ENCODE measurements at places on chromosomes 7 and 10. TPM values are rescaled to one million over a fixed set of nuclear protein-coding genes. Genes with fewer than 3 reads are reported as not detected.

Gene ZSCAN21
- total RNA-seq = 17.7 TPM

Gene SAP25
- 0.83 TPM for total RNA-seq

Gene CAMK1D
- 15.4 TPM for total RNA-seq

DNA sequence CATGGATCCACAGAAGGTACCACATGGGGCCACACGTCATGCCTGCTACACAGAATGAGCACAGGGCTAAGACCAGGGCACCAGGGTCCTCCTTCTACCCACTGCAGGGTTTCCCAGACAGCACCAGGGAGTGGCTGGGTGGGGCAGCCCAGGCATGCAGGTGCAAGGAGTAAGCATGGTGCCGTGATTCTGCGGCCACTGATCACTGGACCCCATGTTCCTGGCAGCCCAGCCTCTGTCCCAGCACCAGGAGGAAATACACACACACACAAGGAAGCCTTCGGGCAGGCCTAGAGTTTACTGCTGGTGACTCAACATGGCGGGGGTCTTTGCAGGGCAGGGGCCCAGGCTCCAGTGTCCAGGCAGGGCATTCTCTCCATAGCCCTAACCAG lies 13.9 kb downstream of the ATP6V1F start:
- no peaks in the 10 kb centered on the region for H3K36me3 ChIP-seq
- no peak overlapping the region for H3K27ac ChIP-seq
- DNase-seq = no peak
- no peaks in the 10 kb centered on the region for H3K27me3 ChIP-seq

- no peaks in the 10 kb centered on the region for H3K36me3 ChIP-seq
- no peak overlapping the region for H3K4me3 ChIP-seq
- H3K4me1 ChIP-seq = no peaks in the 10 kb centered on the region
- H3K27ac ChIP-seq = no peak overlapping the region
- H3K27me3 ChIP-seq = no peaks in the 10 kb centered on the region
Measured at GRCh38 chr7:94011714-94012353, 7.7 kb upstream of the BET1 start.

- H3K36me3 ChIP-seq = no peaks in the 10 kb centered on the region
- no peaks in the 10 kb centered on the region for H3K27me3 ChIP-seq
Measured at GRCh38 chr10:9451211-9451773, 1396.8 kb downstream of the GATA3 start.

DNA sequence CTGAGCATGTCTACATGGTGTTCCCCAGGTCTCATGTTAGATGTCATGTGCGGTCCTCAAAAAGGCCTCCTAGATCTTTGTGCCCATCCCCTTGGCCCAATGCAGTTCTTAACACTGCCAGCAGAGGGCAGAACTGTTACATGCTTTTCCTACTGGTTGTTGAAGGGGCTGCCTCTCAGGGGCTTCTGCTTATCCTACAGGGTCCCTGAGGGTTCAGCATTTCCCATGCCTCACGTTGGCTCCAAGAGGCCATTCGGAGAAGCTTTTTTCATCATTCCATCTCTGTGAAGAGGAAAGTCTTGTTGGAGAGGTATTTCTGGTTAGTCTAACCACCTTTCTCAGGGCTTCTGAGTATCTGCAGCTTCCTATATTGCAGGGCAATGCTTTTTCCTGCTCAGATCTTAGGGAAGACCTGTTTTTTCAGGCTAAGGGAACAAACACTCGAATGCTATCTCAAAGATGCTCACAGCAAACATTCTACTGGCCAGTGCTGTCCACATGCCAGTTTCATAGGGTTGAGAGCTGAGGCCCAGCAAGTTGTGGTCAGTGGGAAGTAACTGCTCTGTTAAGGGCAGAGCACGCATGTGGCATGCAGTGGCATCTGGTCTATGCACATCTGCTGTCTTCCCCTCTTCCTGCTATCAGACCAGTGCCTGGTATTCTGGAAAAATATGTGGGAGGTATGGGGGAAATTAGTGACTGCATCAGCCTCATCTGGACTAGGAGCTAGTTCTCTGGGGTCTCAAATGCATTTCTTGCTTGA lies 31.5 kb downstream of the MBL2 start:
- no peak overlapping the region for H3K4me3 ChIP-seq
- peak; percentile 90 for DNase-seq
- no peaks in the 10 kb centered on the region for H3K27me3 ChIP-seq
- H3K36me3 ChIP-seq = no peaks in the 10 kb centered on the region
- no peak overlapping the region for H3K27ac ChIP-seq
- H3K4me1 ChIP-seq = no peaks in the 10 kb centered on the region

GRCh38 chr7:30869794-30870611 lies 41.6 kb upstream of the AQP1 start:
- no peak for DNase-seq
- no peaks in the 10 kb centered on the region for H3K27me3 ChIP-seq
- no peak overlapping the region for H3K4me3 ChIP-seq
- peaks cover 52% of the 10 kb centered on the region for H3K4me1 ChIP-seq

DNA sequence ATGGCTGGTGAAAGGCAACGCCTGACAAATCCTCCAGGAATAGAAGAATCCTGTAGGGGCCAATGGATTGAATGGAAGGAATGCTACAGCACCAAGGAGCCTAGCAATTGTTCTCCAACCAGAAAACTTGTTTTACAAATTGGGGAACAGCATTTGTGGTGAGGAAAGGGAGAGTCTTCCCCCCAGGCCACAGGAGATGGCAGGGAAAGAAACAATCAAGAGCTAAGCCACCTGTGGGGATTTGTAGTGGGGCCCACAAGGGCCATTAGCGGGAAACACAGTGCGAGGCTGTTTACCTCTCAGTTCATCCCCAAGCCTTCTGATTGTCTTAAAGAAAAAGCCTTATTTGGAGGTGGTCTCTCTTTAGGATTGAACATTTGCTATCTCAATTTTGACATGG lies 48.5 kb upstream of the KCNMA1 start:
- H3K27ac ChIP-seq = no peak overlapping the region
- no peaks in the 10 kb centered on the region for H3K4me1 ChIP-seq
- no peak overlapping the region for H3K4me3 ChIP-seq
- H3K36me3 ChIP-seq = no peaks in the 10 kb centered on the region
- no peaks in the 10 kb centered on the region for H3K27me3 ChIP-seq

DNA sequence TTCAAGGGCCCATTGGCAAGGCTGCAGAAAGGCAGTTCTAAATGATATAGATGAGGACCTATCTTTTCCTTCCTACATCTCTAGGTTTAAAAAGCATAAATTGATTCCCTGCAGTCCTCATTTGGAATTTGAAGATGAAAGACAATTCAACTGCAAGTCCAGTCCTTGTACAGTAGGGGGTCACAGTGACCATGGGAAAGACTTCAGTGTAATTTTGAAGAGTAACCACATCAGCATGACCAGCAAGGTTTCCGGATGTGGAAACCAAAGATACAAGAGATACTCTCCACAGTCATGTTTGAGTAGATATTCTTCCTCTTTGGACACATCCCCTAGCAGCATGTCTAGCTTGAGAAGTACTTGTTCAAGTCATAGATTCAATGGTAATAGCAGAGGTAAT lies 539.3 kb upstream of the TEX47 start:
- DNase-seq = no peak
- H3K4me3 ChIP-seq = no peak overlapping the region
- H3K27ac ChIP-seq = no peak overlapping the region
- no peaks in the 10 kb centered on the region for H3K4me1 ChIP-seq

DNA sequence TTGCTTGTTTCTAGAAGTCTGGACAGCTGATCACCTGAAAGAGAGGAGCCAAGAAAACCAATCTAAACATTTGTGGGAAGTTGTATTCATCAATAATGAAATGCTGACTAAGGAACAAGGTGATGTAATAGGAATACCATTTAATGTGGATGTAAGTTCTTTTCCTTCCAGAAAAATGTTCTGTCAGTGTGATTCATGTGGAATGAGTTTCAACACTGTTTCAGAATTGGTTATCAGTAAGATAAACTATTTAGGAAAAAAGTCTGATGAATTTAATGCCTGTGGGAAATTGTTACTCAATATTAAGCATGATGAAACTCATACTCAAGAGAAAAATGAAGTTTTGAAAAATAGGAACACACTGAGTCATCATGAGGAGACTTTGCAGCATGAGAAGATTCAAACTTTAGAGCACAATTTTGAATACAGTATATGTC lies 39.8 kb upstream of the ZNF37A start:
- H3K27me3 ChIP-seq = no peaks in the 10 kb centered on the region
- H3K27ac ChIP-seq = no peak overlapping the region
- H3K36me3 ChIP-seq = peaks cover 28% of the 10 kb centered on the region
- no peak for DNase-seq
- no peaks in the 10 kb centered on the region for H3K4me1 ChIP-seq

- no peak overlapping the region for H3K27ac ChIP-seq
- H3K36me3 ChIP-seq = peaks cover 44% of the 10 kb centered on the region
- DNase-seq = no peak
- H3K4me3 ChIP-seq = no peak overlapping the region
- H3K27me3 ChIP-seq = no peaks in the 10 kb centered on the region
Measured at GRCh38 chr10:100174699-100175677, 10.8 kb downstream of the ERLIN1 start.
